ENCODE measurements at places on chromosomes 6 and 20. TPM values are rescaled to one million over a fixed set of nuclear protein-coding genes. Genes with fewer than 3 reads are reported as not detected.

GRCh38 chr20:45774945-45775344 is 16.7 kb downstream of the WFDC3 start:
- no peak for DNase-seq
- H3K27ac ChIP-seq: no peak overlapping the region
- no peak overlapping the region for H3K4me3 ChIP-seq
- peaks cover 11% of the 10 kb centered on the region for H3K27me3 ChIP-seq

TSPO2 gene
- total RNA-seq: not detected

WFDC2 gene
- total RNA-seq: 295 TPM

- no peak overlapping the region for H3K27ac ChIP-seq
- H3K4me3 ChIP-seq: no peak overlapping the region
- H3K27me3 ChIP-seq: peaks cover 21% of the 10 kb centered on the region
- no peaks in the 10 kb centered on the region for H3K4me1 ChIP-seq
- H3K36me3 ChIP-seq: no peaks in the 10 kb centered on the region
Observed at GRCh38 chr6:3693831-3694230, 57.7 kb downstream of the PXDC1 start.

SCRT2 gene
- not detected for total RNA-seq

MYO6 gene
- total RNA-seq: 122 TPM

- no peaks in the 10 kb centered on the region for H3K27me3 ChIP-seq
- H3K4me1 ChIP-seq: peaks cover 13% of the 10 kb centered on the region
- H3K4me3 ChIP-seq: no peak overlapping the region
- no peak overlapping the region for H3K27ac ChIP-seq
- no peak for DNase-seq
Observed at GRCh38 chr6:154617175-154617574, 106.7 kb upstream of the CNKSR3 start.

DNA sequence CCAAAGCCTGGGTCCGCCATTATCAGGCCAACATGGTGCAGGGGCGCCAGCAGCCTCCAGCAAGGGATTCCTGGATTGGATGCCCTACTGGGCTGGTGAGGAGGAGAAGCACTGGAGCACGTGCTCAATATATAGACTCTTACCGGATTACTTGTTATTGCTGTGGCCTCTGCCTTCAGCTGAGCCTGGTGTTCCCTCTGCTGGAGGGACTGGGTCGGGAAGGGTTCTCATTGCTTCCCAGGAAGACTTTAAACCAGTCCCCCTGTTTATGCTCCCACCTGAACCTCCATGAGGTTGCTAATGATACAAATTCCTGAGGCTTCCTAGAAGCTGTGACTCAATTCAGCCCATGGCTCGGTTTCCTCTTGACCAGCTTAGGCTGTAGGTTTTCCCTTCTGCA is 186.7 kb upstream of the ARID1B start:
- no peak overlapping the region for H3K4me3 ChIP-seq
- no peaks in the 10 kb centered on the region for H3K36me3 ChIP-seq
- no peaks in the 10 kb centered on the region for H3K4me1 ChIP-seq
- no peak overlapping the region for H3K27ac ChIP-seq

PSORS1C1 gene
- 11.0 TPM for total RNA-seq

- peaks cover 85% of the 10 kb centered on the region for H3K27me3 ChIP-seq
- H3K4me1 ChIP-seq: peaks cover 7% of the 10 kb centered on the region
- no peak for DNase-seq
- H3K27ac ChIP-seq: no peak overlapping the region
- H3K4me3 ChIP-seq: no peak overlapping the region
- H3K36me3 ChIP-seq: no peaks in the 10 kb centered on the region
Observed at GRCh38 chr20:49397525-49397924, 84.9 kb downstream of the KCNB1 start.

GRCh38 chr20:45325371-45325770 is 17.3 kb upstream of the MATN4 start:
- H3K4me3 ChIP-seq: no peak overlapping the region
- H3K27ac ChIP-seq: no peak overlapping the region
- H3K36me3 ChIP-seq: peaks cover 66% of the 10 kb centered on the region
- no peaks in the 10 kb centered on the region for H3K27me3 ChIP-seq
- H3K4me1 ChIP-seq: peaks cover 34% of the 10 kb centered on the region

GRCh38 chr6:142387997-142388815 is 86.4 kb downstream of the ADGRG6 start:
- DNase-seq: no peak
- no peaks in the 10 kb centered on the region for H3K27me3 ChIP-seq
- H3K4me3 ChIP-seq: no peak overlapping the region
- peaks cover 5% of the 10 kb centered on the region for H3K36me3 ChIP-seq
- H3K27ac ChIP-seq: peak overlapping the region; percentile 42

HMGA1 gene
- total RNA-seq: 1,378 TPM

DNA sequence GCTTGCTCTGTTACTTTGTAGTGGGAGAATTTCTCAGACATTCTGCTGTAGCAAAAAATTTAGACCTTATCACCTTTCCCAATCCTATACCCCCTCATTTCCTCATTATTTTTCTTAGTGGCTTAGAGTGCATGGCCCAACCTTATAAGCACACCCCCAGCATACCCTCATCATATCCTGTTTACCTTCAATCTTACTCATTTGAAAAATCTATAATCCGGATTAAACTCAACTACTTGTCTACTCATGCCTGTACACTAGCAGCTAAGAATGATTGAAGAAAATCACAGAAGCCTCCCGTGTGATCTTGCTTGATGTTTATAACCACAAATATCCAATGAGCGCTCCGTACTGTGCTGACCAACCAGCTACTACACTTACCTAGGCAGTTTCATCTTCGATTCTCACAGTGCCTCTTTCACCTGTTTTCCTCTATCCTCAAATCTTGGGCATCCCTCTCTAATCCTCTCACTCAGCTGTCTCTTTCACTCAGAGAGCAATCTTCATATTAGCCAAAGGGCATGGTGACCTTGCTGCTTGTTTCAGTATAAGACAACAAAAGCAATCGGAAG is 36.6 kb downstream of the AIG1 start:
- peak; percentile 9 for DNase-seq
- peaks cover 9% of the 10 kb centered on the region for H3K4me1 ChIP-seq
- no peaks in the 10 kb centered on the region for H3K27me3 ChIP-seq

TPBG gene
- total RNA-seq: 42.6 TPM

BPIFB1 gene
- total RNA-seq: 8.5 TPM

SDC4 gene
- 256 TPM for total RNA-seq

DNA sequence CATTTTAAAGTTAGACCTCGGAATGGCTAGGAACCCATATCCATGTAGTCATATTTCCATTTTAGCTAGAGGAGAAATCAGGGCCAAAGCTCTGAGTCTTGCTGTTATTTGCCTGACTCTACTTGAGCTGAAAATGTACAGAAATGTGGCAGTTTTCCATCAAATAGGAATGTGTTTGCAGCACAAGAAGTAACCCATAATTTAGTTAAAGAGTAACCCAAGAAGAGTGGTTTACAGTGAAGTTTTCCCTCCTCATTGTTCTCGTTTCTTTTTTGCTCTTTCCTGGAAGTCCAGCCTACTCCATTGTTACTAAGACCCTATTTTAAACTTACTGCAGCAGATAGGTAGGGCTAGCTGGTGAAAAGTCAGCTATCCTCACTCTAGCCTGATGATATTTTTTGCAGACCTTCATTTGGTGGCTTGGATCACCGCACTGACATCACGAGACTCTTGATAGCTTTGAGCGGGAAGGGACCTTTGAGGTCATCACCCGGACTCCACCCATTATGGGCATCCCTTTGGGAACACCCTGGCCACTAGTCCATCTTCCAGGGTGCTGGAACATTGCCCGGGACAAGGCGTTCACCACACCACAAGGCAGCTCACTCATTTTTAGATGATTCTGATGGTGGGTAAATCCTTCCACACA is 28.0 kb upstream of the ADGRF5 start:
- no peak overlapping the region for H3K4me3 ChIP-seq
- H3K27ac ChIP-seq: no peak overlapping the region
- peaks cover 23% of the 10 kb centered on the region for H3K4me1 ChIP-seq
- no peaks in the 10 kb centered on the region for H3K27me3 ChIP-seq

RIMS4 gene
- 0.40 TPM for total RNA-seq

- H3K4me1 ChIP-seq: no peaks in the 10 kb centered on the region
- H3K4me3 ChIP-seq: peak overlapping the region; percentile 61
- no peak for DNase-seq
- peaks cover 18% of the 10 kb centered on the region for H3K36me3 ChIP-seq
Observed at GRCh38 chr20:18588574-18588933, 700 bp downstream of the DTD1 start.

DNA sequence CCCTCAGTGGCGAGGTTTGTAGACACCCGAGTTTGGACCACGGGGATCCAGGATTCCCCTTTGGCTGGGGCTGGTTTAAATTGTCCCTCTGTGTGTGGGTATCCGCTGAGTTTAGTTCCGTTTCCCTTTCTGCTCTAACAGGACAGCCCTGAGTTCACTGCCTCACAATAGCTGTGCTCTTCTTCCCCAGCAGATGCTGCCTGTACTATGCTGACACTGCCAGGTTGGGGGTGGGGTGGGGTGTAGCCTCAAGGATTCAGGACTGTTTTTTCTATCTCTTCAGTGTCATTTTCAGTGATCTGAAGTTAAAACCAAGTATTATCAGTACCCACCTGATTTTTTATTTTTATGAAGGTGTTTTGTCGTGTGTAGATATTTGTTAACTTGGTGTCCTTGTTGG is 655.0 kb downstream of the COL12A1 start:
- no peak overlapping the region for H3K4me3 ChIP-seq
- H3K4me1 ChIP-seq: no peaks in the 10 kb centered on the region
- H3K27me3 ChIP-seq: no peaks in the 10 kb centered on the region

- no peaks in the 10 kb centered on the region for H3K27me3 ChIP-seq
- no peaks in the 10 kb centered on the region for H3K4me1 ChIP-seq
- H3K36me3 ChIP-seq: no peaks in the 10 kb centered on the region
Observed at GRCh38 chr20:55135923-55136322, 660.5 kb downstream of the DOK5 start.

TCFL5 gene
- total RNA-seq: 18.9 TPM

WFDC6 gene
- total RNA-seq: not detected

- H3K27me3 ChIP-seq: no peaks in the 10 kb centered on the region
- no peak overlapping the region for H3K4me3 ChIP-seq
- no peak overlapping the region for H3K27ac ChIP-seq
Observed at GRCh38 chr6:81792826-81793225, 40.3 kb upstream of the TENT5A start.

GRCh38 chr6:19303383-19303782 is 533.8 kb upstream of the ID4 start:
- no peak for DNase-seq
- H3K4me3 ChIP-seq: no peak overlapping the region
- no peaks in the 10 kb centered on the region for H3K4me1 ChIP-seq

MYBL2 gene
- total RNA-seq: 113 TPM

- peaks cover 4% of the 10 kb centered on the region for H3K36me3 ChIP-seq
- H3K27me3 ChIP-seq: no peaks in the 10 kb centered on the region
- no peaks in the 10 kb centered on the region for H3K4me1 ChIP-seq
- no peak overlapping the region for H3K27ac ChIP-seq
- DNase-seq: no peak
- H3K4me3 ChIP-seq: no peak overlapping the region
Observed at GRCh38 chr6:108195209-108195608, 29.4 kb downstream of the NR2E1 start.

- H3K4me1 ChIP-seq: peaks cover 20% of the 10 kb centered on the region
- H3K36me3 ChIP-seq: no peaks in the 10 kb centered on the region
- H3K27me3 ChIP-seq: no peaks in the 10 kb centered on the region
- DNase-seq: no peak
Observed at GRCh38 chr6:161029195-161029809, 37.7 kb downstream of the MAP3K4 start.

DNA sequence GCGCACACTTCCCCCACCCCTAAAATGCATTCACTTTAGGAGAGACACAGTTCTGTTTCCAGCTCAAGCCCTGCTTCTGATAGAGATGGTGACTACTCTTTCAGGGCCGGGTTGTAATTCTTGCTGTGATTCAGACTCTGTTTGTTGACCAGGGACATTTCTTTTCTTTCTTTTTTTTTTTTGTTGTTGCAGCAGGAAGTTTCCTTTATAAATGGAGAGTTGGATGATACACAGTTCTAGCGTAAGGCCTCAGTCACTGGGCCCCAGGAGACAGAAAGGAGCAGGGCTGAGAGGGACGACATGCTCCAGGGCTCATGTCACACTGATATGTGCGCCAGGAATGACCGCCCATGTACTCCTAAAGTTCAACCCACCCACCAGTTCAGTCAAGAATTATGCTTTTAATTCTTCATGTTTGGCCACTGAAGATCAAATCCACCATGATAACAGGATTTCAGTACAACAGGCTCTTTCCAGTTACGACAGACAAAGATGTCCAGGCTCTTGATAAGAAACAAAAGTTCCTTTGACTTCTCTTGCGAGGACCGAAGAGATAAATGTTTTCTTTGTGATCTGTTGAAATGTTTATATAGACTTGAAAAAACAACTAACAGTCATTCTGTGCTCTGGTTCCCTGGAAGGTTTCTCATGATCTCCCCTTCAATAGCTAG is 142.5 kb downstream of the CD164 start:
- no peak for DNase-seq
- no peak overlapping the region for H3K4me3 ChIP-seq
- H3K36me3 ChIP-seq: no peaks in the 10 kb centered on the region
- peaks cover 9% of the 10 kb centered on the region for H3K4me1 ChIP-seq

DNA sequence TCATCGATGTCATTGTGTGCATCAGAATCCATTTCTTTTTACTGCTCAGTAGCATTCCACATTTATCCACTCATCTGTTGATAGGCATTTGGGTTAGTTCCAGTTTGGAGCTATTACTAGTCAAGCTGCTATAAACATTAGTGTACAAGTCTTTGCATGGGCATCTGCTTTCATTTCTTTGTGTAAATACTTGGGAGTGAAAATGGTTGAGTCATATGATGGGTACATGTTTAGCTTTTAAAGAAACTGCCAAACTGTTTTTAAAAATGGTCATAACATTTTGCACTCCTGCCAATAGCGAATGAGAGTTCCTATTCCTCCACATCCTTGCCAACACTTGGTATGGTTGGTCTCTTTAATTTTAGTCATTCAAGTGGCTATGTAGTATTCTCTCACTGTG is 21.2 kb upstream of the SLC22A2 start:
- H3K27ac ChIP-seq: no peak overlapping the region
- no peak for DNase-seq
- H3K4me3 ChIP-seq: no peak overlapping the region
- H3K27me3 ChIP-seq: no peaks in the 10 kb centered on the region

DNA sequence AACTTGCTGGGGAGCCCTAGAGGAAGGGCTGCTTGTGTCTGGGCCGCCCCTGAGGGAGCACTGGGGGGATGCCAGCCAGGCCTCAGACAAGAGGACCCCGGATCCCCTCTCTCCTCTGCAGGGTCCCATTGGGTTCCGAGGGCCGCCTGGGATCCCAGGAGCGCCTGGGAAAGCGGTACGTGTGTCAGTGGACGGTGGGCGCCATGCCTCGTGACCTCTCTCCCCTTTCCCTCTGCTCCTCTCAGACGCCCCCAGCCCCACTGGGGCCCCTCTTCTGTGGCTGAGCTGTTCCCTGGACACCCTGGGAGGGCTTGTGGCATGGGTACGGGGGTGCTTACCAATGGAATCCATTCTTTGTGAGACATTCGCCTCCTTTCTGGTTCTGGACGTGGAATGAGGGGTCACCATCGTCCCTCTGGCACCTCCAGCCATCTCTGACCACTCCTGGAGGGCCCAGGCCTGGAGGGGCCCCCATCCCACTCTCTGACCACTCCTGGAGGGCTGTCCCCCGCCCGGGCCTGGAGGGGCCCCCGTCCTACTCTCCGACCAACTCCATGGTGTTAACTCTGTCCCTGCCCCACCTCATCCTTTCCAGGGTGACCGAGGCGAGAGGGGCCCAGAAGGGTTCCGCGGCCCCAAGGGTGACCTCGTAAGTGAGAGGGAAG is 9.9 kb downstream of the COL9A3 start:
- H3K27ac ChIP-seq: no peak overlapping the region
- peaks cover 11% of the 10 kb centered on the region for H3K36me3 ChIP-seq
- H3K27me3 ChIP-seq: no peaks in the 10 kb centered on the region
- no peak for DNase-seq

Measured in Calu3 (cell line).